CD8-positive, alpha-beta memory T cell (primary cell): ENCODE measurements at places on chromosomes 11 and 22.

DNA sequence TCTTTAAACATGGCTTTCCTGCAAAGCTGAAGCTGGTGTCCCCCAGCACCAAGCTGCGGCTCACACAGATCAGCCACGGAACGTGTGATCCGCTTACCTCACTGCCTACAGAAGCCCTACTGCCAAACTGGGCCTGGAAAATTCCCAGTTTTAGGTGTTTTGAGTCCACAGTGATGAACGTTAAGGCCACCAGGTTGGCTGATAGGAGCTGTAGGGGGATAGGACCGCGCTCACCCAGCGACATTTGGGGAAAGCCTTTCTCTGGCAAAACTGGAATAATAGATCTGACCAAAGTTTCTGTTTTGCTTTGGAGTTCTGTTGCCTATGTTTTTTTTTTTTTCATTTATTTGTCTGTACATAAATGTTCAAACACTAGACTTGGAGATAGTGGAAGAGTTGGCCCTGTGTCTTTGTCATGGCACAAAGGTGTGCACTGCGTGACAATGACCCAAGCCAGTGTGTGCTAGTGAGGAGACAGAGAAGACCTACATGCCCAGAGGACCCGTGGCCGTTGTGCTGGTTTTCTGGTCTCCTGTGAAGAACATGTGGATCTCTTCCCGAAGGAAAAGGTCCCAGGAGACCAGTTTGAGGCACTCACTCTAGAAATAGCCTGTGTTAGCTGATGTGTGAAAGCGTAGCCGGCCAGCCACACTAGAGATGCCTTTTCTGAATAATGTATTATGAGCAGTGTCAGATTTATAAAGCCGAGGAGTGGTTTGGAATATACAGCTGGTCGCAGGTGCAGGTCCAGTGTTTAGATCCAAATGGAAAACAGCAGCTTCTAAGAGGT lies 15.0 kb downstream of the ASPHD2 start:
- no peak overlapping the region for H3K27ac ChIP-seq
- H3K27me3 ChIP-seq = no peaks in the 10 kb centered on the region
- no peaks in the 10 kb centered on the region for H3K4me1 ChIP-seq

DNA sequence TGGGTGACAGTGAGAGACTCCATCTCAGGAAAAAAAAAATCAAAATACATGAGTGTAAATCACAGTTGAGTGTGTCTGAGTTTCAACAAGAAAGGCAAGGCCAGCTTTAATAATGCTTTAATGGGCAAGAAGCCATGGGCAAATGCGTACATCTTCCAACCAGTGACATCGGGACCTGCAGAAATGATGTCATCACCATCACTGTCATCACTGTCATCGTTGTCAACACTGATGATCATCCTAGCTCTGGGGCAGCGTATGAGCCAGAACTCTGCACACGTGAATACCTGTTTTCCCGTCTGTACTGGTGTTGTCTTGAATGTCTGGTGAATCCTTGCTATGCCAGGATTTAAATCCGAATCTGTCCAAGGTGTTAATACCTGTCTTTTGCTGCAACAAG lies 712.5 kb downstream of the BRD1 start:
- DNase-seq = no peak
- H3K4me1 ChIP-seq = no peaks in the 10 kb centered on the region
- no peaks in the 10 kb centered on the region for H3K27me3 ChIP-seq
- no peaks in the 10 kb centered on the region for H3K36me3 ChIP-seq
- no peak overlapping the region for H3K4me3 ChIP-seq

DNA sequence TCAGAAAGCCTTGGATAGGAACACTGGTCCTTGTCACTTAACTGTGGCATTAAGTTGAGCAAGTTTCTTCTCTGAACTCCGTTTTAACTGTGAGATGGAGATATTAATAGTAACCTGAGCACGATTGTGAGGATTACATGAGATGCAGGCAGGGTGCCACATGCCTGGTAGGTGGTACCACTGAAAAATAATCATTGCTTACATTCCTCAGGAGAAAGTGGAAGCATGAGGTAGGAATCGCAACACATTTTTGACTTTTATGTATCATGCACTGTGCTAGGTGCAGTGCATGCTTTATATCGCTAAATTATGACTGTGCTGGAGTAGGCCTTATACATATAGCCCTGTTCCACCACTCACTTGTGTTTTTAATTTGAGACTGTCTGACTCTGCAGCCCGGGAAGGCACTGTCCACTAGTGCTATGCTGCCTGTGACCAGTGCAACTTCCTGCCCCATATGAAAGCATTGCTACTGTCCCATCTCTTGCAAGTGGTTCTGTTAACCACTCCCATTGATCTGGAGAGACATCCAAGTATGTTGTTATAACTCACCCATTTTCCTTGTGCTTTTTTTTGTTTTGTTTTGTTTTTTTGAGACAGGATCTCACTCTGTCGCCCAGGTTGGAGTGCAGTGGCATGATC lies 1.0 kb downstream of the UQCR10 start:
- H3K27ac ChIP-seq = peak overlapping the region; percentile 80
- H3K4me1 ChIP-seq = peaks cover 21% of the 10 kb centered on the region
- peak overlapping the region; percentile 93 for H3K4me3 ChIP-seq
- H3K36me3 ChIP-seq = peaks cover 9% of the 10 kb centered on the region
- no peak for DNase-seq

DNA sequence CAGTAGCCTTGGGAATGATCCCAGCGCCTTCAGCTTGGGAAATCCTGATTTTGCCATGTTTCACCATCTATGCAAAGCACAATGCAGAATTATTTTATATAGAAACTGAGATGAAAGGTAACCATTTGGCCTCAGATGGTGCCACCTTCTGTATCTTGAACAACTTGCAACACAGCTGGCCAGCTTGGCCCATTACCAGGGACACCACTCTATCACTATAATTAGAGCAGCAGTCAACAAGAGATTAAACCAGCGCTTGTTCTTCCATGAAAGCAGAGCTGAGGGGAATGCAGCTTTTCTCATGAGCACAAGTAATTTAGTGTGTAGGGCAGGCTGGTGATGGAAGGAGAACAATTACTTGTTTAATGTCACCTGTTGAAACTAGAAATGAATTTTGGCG lies 6.7 kb upstream of the ZDHHC13 start:
- no peaks in the 10 kb centered on the region for H3K36me3 ChIP-seq
- no peaks in the 10 kb centered on the region for H3K27me3 ChIP-seq
- H3K4me3 ChIP-seq = no peak overlapping the region
- H3K4me1 ChIP-seq = no peaks in the 10 kb centered on the region
- no peak for DNase-seq

DNA sequence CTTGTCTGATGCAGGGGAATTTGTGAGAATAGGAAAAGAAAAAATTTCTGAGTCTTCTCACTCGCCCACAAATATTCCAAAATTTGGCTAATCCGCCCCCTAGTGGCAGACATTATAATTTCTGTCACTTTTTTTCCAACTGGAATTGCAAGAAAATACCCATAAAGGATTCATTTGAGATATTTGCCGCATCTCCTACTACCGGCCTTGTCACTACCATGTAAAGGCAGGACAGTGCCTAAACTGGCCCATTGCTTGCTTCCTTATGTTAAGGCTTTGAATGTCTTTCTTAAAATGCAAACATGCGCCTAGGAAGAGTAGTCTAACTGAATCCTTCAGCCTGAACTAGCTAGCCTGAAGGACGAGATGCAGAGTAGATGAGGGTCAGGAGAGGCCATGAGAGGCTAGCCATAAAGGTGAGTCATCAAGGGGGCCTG lies 9.3 kb upstream of the CEP295 start:
- no peak overlapping the region for H3K27ac ChIP-seq
- no peaks in the 10 kb centered on the region for H3K36me3 ChIP-seq
- no peaks in the 10 kb centered on the region for H3K27me3 ChIP-seq

DNA sequence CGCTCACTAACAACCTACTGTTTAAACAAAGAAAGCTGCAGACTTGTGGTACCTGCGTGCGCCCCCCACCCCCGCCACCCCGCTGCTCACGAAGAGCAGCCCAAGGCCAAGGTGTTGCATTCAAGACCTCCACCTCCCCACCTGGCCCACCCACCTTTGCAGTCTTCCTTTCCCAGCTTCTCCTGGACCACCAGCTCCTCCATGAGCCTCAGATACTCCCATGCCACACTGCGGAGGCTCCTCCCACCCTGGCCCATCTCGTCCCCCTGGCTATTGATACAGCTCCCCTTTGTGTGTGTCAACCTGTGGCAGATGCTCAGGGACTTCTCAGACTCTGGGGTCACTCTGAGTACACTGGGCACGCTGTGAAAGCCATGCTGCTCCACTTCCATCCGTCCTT lies 3.9 kb downstream of the CDPF1 start:
- DNase-seq = no peak
- H3K4me1 ChIP-seq = peaks cover 11% of the 10 kb centered on the region
- no peaks in the 10 kb centered on the region for H3K36me3 ChIP-seq
- H3K4me3 ChIP-seq = no peak overlapping the region

- no peaks in the 10 kb centered on the region for H3K4me1 ChIP-seq
- H3K27me3 ChIP-seq = no peaks in the 10 kb centered on the region
- DNase-seq = no peak
- no peaks in the 10 kb centered on the region for H3K36me3 ChIP-seq
Measured at GRCh38 chr11:24574461-24574860, 77.6 kb downstream of the LUZP2 start.

- H3K4me1 ChIP-seq = no peaks in the 10 kb centered on the region
- no peaks in the 10 kb centered on the region for H3K27me3 ChIP-seq
- no peaks in the 10 kb centered on the region for H3K36me3 ChIP-seq
- no peak overlapping the region for H3K27ac ChIP-seq
- H3K4me3 ChIP-seq = no peak overlapping the region
Measured at GRCh38 chr11:88632163-88632562, 294.6 kb upstream of the CTSC start.

DNA sequence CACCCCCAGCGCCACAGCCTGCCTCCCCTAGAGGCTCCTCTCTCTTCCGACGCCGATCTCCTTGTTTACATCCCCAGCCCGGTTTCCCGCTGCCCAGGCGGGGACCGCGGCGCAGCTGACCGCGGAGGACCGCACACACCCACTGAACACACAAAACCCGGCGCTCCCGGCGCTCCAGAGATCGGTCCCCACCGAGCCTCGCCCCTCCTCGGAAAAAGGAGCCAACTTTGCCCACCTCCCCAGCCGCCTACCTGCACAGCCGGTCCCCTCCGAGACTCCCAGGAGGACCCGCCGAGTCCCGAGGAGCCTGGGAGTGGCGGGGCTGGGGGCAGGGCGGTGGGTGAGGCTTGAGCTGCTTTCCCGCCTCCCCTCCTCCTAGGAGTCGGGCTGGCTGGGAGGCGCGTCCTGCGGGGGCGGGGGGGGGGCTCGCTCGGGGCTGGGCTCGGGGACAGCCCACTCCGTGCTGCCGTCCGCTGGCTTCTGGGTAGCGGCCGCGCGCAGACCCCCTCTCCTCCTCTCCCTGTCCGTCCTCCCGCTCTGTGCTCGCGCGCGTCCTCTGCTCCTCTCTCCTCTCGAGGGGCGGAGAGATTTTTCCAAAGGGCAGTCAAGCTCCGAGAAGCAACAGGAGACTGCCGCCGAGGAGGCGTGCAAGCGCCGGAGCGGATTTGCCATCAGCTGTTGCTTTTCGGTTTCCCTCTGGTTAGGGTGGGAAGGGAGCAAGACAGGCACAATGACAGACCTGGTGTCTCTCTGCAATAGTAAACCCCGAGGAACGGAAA lies at the start of gene FXYD6:
FXYD6 (minus strand) TSS at position 318 of the 779 bp plus-strand sequence. CDS start 33,882 bp downstream, outside the sequence.
- peaks cover 42% of the 10 kb centered on the region for H3K27me3 ChIP-seq
- H3K4me3 ChIP-seq = peak within 1 kb of the TSS; percentile 59
- H3K36me3 ChIP-seq = no peaks in the 10 kb centered on the region

GRCh38 chr11:27305751-27306150 lies 57.3 kb downstream of the CCDC34 start:
- no peak overlapping the region for H3K4me3 ChIP-seq
- H3K27ac ChIP-seq = no peak overlapping the region
- no peaks in the 10 kb centered on the region for H3K36me3 ChIP-seq
- no peaks in the 10 kb centered on the region for H3K27me3 ChIP-seq
- H3K4me1 ChIP-seq = no peaks in the 10 kb centered on the region
- DNase-seq = no peak

DNA sequence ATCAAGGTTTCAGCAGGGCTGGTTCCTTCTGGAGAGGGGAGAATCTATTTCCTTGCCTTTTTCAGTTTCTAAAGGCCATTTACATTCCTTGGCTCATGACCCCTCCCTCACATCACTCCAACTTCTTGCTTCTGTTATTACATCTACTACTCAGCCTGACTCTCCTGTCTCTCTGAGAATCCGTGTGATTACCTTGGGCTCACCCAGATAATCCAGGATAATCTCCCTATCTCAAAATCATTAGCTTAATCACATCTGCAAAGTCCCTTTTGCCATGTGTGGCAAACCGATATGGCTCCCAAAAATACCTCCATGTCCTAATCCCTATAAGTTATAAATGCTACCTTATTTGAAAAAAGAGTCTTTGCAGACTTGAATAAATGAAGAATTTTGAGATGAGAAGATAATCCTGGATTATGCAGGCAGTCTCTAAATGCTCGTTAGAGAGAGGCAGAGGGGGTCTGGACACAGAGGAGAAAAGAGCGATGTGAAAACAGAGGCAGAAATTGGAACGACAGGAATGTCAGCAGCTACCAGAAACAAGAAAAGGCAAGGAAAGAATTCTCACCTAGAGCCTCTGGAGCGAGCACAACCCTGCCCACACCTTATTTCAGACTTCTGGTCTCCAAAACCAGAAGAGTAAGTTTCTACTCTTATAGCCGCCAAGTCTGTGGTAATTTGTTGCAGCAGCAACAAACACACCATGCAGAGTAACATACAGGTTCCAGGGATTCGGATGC lies 23.6 kb upstream of the ARHGAP32 start:
- no peaks in the 10 kb centered on the region for H3K27me3 ChIP-seq
- no peaks in the 10 kb centered on the region for H3K36me3 ChIP-seq
- no peak overlapping the region for H3K4me3 ChIP-seq
- H3K4me1 ChIP-seq = no peaks in the 10 kb centered on the region

- DNase-seq = no peak
- H3K27me3 ChIP-seq = no peaks in the 10 kb centered on the region
- H3K27ac ChIP-seq = peak overlapping the region; percentile 82
Measured at GRCh38 chr22:17633217-17633997, 4.9 kb upstream of the ATP6V1E1 start.

DNA sequence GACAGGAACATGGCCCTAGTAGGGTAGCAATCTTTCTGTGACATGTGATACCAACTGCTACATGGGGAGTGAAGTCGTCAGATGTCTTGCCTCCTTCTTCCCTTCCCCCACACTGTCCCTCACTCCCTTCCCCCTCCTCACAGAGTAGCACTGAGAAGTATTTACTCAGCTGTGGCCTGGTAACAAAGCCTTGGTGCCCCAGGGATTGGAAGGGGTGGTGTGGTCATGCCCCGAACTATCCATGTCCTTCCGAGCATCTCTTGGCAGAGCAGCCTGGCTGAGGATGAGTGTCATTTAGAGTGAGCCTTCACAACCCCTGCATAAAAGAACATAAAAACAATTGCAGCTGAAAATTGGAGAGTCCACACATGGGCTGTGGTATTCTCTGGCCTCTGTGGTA lies 46.1 kb downstream of the ARFGAP2 start:
- no peak overlapping the region for H3K27ac ChIP-seq
- H3K4me1 ChIP-seq = no peaks in the 10 kb centered on the region
- H3K36me3 ChIP-seq = no peaks in the 10 kb centered on the region
